ENCODE measurements at places on chromosomes 16 and 17. TPM values are rescaled to one million over a fixed set of nuclear protein-coding genes. Genes with fewer than 3 reads are reported as not detected.

DNA sequence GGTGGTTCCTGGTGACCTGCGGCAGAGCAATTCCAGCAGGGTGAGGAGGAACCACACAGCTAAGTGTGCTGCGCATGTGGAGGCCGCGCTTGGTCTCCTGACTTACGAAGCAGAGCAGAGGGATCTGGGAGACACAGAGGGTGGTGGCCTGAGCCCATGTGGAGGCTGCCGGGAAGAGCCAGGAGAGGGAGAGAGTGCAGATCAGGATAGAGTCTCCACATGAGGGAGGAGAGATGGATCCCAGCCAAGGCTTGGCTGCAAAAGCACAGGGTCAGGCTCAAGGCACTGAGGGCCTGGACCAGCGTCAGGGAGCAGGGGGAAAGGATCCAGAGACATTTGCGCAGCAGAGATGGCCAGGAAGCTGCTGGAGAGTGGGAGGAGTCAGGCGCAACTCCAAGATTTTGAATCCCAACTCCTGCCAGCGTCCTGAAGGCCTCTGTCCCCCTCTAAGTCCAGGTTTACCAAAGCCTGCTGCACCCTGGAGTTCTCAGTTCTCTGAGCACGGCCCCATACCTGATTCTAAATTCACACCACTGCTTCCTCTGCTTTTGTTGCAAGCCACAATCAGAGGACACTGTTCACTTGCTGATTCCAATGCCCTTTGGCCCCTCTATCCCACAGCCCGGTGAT, 11.3 kb upstream of the MLLT6 start:
- peaks cover 13% of the 10 kb centered on the region for H3K4me1 ChIP-seq
- no peaks in the 10 kb centered on the region for H3K36me3 ChIP-seq
- H3K4me3 ChIP-seq: no peak overlapping the region
- H3K27ac ChIP-seq: peak overlapping the region; percentile 44
- DNase-seq: peak; percentile 66

GRCh38 chr17:28956861-28957260, 5.5 kb upstream of the PHF12 start:
- H3K27me3 ChIP-seq: no peaks in the 10 kb centered on the region
- no peak overlapping the region for H3K27ac ChIP-seq
- no peaks in the 10 kb centered on the region for H3K36me3 ChIP-seq
- no peak overlapping the region for H3K4me3 ChIP-seq

GRCh38 chr16:74770831-74771526, 3.6 kb downstream of the FA2H start:
- no peaks in the 10 kb centered on the region for H3K27me3 ChIP-seq
- H3K27ac ChIP-seq: no peak overlapping the region
- H3K4me3 ChIP-seq: no peak overlapping the region

GLP2R gene
- 3.3 TPM for total RNA-seq

- no peaks in the 10 kb centered on the region for H3K36me3 ChIP-seq
- DNase-seq: peak; percentile 13
- H3K4me3 ChIP-seq: no peak overlapping the region
- no peaks in the 10 kb centered on the region for H3K27me3 ChIP-seq
- H3K4me1 ChIP-seq: no peaks in the 10 kb centered on the region
Measured at GRCh38 chr17:52148969-52149351, 9.6 kb downstream of the CA10 start.

- H3K36me3 ChIP-seq: peaks cover 21% of the 10 kb centered on the region
- H3K4me3 ChIP-seq: peak overlapping the region; percentile 50
- H3K27me3 ChIP-seq: no peaks in the 10 kb centered on the region
- H3K4me1 ChIP-seq: peaks cover 14% of the 10 kb centered on the region
Measured at GRCh38 chr16:77191259-77191969, 424 bp downstream of the MON1B start.

- DNase-seq: no peak
- peaks cover 47% of the 10 kb centered on the region for H3K4me1 ChIP-seq
- H3K4me3 ChIP-seq: no peak overlapping the region
- no peaks in the 10 kb centered on the region for H3K27me3 ChIP-seq
- H3K27ac ChIP-seq: peak overlapping the region; percentile 97
Measured at GRCh38 chr17:2689411-2690164, 22.0 kb downstream of the CLUH start.

KRT33A gene
- total RNA-seq: not detected

DNA sequence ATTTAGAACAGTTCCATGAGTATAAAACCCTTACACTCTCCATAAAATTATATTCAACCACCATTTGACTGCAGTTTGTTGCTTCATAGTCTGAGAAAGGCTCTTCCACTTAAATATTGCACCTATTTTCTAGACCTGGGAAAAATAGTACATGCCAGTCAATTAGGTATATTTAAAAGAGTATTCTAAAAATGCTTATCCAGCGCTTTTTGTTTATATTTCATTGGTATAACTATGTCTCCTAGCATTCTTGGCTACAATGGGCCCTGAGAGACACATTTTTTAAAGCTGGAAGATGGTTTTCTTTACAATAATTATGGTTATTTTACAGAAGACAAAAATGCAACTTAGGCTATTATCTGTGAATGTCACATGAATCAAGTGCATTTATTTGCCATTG, 439.4 kb downstream of the KCNJ18 start:
- H3K27ac ChIP-seq: no peak overlapping the region
- no peak for DNase-seq
- H3K4me3 ChIP-seq: no peak overlapping the region
- H3K4me1 ChIP-seq: no peaks in the 10 kb centered on the region

MAPT gene
- total RNA-seq: 0.54 TPM

DNA sequence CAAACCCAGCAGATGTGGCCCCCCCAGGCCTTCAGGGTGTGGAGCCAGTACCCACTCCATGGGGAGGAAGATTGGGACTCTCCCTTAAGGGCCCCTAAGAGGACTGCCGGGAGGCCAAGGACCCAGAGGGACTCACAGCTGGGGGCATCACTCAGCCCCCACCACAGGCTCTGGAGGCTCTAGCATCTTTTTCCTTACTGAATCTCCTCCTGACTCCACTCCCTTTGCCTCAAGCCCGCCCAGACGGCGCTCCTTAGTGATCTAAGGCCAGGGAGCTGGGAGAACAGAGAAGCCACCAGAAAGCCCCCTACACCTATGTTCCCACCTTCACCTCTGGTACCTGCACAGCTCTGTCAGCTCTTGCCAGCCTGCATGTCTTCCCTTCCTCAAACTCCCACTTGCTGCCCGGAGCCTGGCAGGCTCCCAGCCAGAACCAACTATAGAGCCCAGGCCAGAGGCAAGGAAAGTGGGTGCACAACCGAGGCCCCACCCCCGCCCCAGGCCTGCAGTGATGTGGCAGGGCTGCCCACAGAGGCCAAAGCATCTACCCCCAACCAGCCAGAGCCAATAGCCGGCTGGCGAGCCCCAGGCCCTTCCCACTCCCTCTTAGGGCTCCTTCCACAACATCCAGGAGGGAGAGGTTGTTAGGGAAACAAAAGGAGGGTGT, 22.3 kb upstream of the MPO start:
- no peak for DNase-seq
- no peak overlapping the region for H3K4me3 ChIP-seq
- no peaks in the 10 kb centered on the region for H3K36me3 ChIP-seq
- H3K27me3 ChIP-seq: no peaks in the 10 kb centered on the region
- H3K4me1 ChIP-seq: no peaks in the 10 kb centered on the region
- H3K27ac ChIP-seq: no peak overlapping the region

DNA sequence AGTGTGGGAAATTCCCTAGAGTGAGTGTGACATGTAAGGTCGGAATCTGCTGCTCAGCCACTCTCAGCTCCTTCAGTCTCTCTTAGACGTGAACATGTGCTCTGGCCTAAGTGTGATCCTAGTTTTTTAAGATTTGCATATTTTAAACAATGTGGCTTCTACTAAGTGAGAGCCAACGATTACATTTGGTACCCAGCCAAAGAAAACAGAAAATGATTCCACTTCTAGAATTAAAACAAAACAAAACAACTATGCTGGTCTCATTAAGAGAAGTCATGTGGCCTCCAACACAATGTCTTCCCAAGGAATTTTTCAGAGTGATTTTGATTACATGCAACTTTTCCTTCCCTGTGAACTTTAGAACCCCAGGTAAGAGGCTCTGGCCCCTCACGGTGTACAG, 10.1 kb downstream of the TMEM238L start:
- DNase-seq: no peak
- H3K27ac ChIP-seq: no peak overlapping the region
- H3K4me3 ChIP-seq: no peak overlapping the region
- H3K27me3 ChIP-seq: no peaks in the 10 kb centered on the region
- H3K36me3 ChIP-seq: no peaks in the 10 kb centered on the region
- peaks cover 17% of the 10 kb centered on the region for H3K4me1 ChIP-seq

OR2C1 gene
- 1.1 TPM for total RNA-seq

GRCh38 chr16:73058221-73058615, 10.3 kb upstream of the ZFHX3 start:
- peak overlapping the region; percentile 99 for H3K27ac ChIP-seq
- H3K27me3 ChIP-seq: no peaks in the 10 kb centered on the region
- peak; percentile 57 for DNase-seq
- peaks cover 42% of the 10 kb centered on the region for H3K4me1 ChIP-seq

GRCh38 chr17:48262982-48263730, 155.6 kb downstream of the SNX11 start:
- no peaks in the 10 kb centered on the region for H3K4me1 ChIP-seq
- H3K27me3 ChIP-seq: no peaks in the 10 kb centered on the region
- DNase-seq: no peak
- H3K4me3 ChIP-seq: no peak overlapping the region
- no peaks in the 10 kb centered on the region for H3K36me3 ChIP-seq

GRCh38 chr17:80899402-80900268, 92.0 kb upstream of the CHMP6 start:
- no peak overlapping the region for H3K4me3 ChIP-seq
- H3K27ac ChIP-seq: no peak overlapping the region
- peak; percentile 25 for DNase-seq
- H3K4me1 ChIP-seq: no peaks in the 10 kb centered on the region

GRCh38 chr16:85613604-85614337, 649 bp downstream of the GSE1 start:
- peak; percentile 80 for DNase-seq
- H3K27ac ChIP-seq: peak overlapping the region; percentile 90
- no peaks in the 10 kb centered on the region for H3K36me3 ChIP-seq
- peaks cover 65% of the 10 kb centered on the region for H3K4me1 ChIP-seq

Data from thyroid gland (tissue), 4 donors.